CD4-positive, CD25-positive, alpha-beta regulatory T cell (primary cell): ENCODE measurements at places on chromosomes 16 and 17. TPM values are rescaled to one million over a fixed set of nuclear protein-coding genes. Genes with fewer than 3 reads are reported as not detected.

TRPV2 gene
- 125 TPM for total RNA-seq

- DNase-seq = no peak
Measured at GRCh38 chr17:55168958-55169687, 95.6 kb upstream of the HLF start.

DNA sequence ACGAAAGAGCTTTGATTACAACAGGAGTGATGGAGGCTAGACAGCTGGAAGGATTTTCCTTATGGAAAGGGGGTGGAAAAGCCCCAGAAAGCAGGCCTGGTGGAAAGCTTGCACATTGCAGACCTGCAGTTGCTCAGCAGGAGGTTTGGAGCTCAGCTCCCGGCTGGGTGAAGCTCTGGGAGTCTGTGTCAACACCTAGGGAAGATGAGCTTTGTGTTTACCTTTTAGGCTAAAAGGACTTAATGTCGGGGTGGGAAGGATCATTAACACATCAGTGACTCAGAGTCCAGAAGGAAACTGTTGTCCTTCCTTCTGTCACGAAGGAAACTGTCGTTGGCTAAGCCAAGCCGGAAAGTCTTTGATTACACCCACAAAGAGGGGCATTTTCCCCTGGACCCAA lies 48.2 kb downstream of the RAP1GAP2 start:
- DNase-seq = no peak

DNA sequence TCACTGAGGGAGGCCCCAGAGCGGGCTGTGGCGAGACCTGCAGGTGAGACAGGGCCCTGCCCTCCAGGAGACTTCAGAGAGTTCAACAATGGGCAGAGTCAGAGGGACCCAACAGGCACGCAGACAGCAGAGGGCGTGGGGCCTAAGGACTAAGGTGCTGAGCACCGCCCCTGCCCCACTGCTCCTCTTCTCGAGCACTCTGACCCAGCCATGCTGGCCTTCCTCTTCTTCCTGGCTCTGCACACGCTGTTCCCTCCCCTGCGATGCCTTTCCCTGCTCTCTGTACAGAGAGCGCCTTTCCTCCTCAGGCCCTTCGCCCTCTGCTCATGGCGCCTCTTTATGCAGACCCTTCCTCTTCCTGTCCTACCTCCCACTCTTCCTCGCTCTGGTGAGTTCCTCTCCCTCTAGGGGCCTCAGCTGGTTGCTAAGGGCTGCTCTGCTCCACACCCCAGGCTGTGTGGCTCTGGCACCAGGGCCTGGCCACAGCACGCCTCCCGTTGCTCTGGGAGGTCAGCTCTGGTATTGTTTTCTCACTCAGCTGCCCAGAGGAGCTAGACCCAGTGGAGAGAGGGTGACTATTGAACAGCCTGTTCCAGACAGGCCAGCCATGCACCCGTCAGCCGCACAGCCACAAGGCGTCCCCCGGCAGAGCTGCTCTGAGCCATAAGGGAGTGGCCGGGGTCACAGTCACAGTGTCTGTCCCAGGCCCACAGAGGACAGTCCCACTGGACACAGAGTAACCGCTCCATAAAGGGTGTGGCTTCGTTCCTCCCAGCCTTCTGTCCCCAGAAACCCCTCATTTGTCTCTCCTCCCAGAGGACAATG lies 13.6 kb upstream of the RASD1 start:
- DNase-seq = no peak

GRCh38 chr17:31408586-31408985 lies 17.1 kb downstream of the RAB11FIP4 start:
- no peak for DNase-seq

- no peak for DNase-seq
Measured at GRCh38 chr17:14144508-14144907, 75.2 kb downstream of the COX10 start.

DNA sequence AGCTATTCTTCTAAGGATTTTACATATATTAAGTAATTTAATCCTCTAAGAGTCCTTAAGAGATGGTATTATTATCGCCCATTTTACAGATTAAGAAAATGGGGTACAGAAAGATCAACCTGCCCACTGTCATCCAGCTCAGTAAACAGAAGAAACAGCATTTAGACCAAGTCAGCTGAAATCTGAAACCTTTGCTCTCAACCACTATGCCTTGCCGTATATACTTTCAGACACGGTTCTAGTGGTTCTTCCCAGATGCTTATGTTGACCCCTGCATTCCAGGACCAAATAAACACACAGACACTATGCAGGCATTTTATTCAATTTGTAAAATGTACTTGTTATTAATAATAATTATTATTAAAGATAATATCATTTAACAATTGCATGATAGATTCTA lies 854.8 kb downstream of the KCNJ2 start:
- DNase-seq = no peak

- peak; percentile 24 for DNase-seq
Measured at GRCh38 chr16:57994778-57995177, 5.7 kb downstream of the ZNF319 start.
